ENCODE measurements at places on chromosomes 1 and 21. TPM values are rescaled to one million over a fixed set of nuclear protein-coding genes. Genes with fewer than 3 reads are reported as not detected.

GJA4 gene
- total RNA-seq = 26.8 TPM

LTN1 gene
- total RNA-seq = 22.2 TPM

DMRTA2 gene
- not detected for total RNA-seq

FAM167B gene
- total RNA-seq = 8.6 TPM

TTC34 gene
- 0.46 TPM for total RNA-seq

ERICH3 gene
- total RNA-seq = 0.19 TPM

COL8A2 gene
- 35.9 TPM for total RNA-seq

LCE2B gene
- not detected for total RNA-seq

ZNF648 gene
- not detected for total RNA-seq

ATPAF1 gene
- 34.7 TPM for total RNA-seq

LRRC71 gene
- total RNA-seq = not detected

EPHA10 gene
- total RNA-seq = 0.05 TPM

AIM2 gene
- 1.4 TPM for total RNA-seq

RXFP4 gene
- total RNA-seq = not detected

SPAG17 gene
- not detected for total RNA-seq

AKT3 gene
- 119 TPM for total RNA-seq

FAM131C gene
- total RNA-seq = 1.2 TPM

SMIM1 gene
- 14.5 TPM for total RNA-seq

NCDN gene
- 16.6 TPM for total RNA-seq

BRINP3 gene
- not detected for total RNA-seq

CLDN17 gene
- total RNA-seq = not detected

TAL1 gene
- total RNA-seq = 5.3 TPM

CASZ1 gene
- total RNA-seq = 18.4 TPM

ARHGAP29 gene
- 51.3 TPM for total RNA-seq

SPATA6 gene
- 22.2 TPM for total RNA-seq

Data from posterior vena cava (tissue), 2 donors.